ENCODE measurements at places on chromosomes 2 and 18. TPM values are rescaled to one million over a fixed set of nuclear protein-coding genes. Genes with fewer than 3 reads are reported as not detected.

Gene DYNAP
- total RNA-seq, result not detected

Gene ACAA2
- 80.1 TPM for total RNA-seq

Gene POTEC
- total RNA-seq, result not detected

Gene REG3G
- total RNA-seq, result not detected

Gene ZNF24
- total RNA-seq, result 28.0 TPM

Gene NAT8
- total RNA-seq, result not detected

Gene DSG2
- total RNA-seq, result under 0.01 TPM

Gene ANKRD30BL
- not detected for total RNA-seq

Gene ST3GAL5
- total RNA-seq, result 34.4 TPM

Gene PROKR1
- total RNA-seq, result not detected

Gene AFF3
- not detected for total RNA-seq

Gene GPR155
- total RNA-seq, result 156 TPM

Gene FARSB
- total RNA-seq, result 43.8 TPM

Gene UGT1A7
- total RNA-seq, result not detected

Gene DPP4
- total RNA-seq, result 27.7 TPM

Gene EHD3
- total RNA-seq, result 10.9 TPM

Gene CSRNP3
- total RNA-seq, result 1.4 TPM

Gene CXCR2
- not detected for total RNA-seq

Gene NYAP2
- not detected for total RNA-seq

Gene CIDEA
- not detected for total RNA-seq

Gene FER1L5
- total RNA-seq, result not detected

Gene SP100
- 56.4 TPM for total RNA-seq

Gene FOXI3
- not detected for total RNA-seq

Gene PLCL1
- not detected for total RNA-seq
